ENCODE measurements at places on chromosomes 3 and 15.

DNA sequence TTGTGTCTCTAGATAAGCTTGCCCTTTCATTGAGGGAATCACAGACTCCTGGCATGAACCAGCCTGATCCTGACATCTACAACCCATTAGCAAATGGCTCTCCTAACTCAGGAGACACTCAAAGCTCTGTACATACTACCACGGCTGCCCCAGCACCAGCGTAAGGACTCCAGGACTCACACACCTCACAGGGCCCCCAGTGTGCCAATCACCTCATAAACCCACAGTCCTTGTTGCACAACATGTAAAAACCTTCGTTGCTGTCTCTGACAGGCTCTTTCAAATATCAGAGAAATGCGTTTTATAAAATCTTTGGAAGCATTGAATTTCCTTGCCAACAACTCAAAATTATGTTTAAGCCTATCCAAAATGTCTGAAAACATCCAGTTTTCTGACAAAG, 7.3 kb downstream of the FYCO1 start:
- no peak for DNase-seq

DNA sequence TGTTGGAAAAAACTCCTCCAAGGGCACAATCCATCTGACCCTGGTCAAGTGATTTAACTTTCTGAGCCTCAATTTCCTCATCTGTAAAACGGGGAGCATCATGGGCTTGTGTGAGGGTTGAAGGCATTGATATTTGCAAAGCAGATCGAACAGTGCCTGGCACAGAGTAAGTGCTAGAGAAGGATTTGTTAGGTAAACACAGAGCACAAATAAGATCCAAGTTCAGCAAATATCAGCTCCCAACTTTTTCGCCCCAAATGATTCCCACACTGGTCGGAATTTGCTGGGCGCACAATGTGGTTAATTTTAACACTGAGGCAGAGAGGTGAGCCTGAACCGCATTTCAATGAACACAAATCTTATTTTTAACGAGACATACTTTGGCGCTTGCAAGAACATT, 76.3 kb upstream of the ATP2B2 start:
- DNase-seq: no peak

DNA sequence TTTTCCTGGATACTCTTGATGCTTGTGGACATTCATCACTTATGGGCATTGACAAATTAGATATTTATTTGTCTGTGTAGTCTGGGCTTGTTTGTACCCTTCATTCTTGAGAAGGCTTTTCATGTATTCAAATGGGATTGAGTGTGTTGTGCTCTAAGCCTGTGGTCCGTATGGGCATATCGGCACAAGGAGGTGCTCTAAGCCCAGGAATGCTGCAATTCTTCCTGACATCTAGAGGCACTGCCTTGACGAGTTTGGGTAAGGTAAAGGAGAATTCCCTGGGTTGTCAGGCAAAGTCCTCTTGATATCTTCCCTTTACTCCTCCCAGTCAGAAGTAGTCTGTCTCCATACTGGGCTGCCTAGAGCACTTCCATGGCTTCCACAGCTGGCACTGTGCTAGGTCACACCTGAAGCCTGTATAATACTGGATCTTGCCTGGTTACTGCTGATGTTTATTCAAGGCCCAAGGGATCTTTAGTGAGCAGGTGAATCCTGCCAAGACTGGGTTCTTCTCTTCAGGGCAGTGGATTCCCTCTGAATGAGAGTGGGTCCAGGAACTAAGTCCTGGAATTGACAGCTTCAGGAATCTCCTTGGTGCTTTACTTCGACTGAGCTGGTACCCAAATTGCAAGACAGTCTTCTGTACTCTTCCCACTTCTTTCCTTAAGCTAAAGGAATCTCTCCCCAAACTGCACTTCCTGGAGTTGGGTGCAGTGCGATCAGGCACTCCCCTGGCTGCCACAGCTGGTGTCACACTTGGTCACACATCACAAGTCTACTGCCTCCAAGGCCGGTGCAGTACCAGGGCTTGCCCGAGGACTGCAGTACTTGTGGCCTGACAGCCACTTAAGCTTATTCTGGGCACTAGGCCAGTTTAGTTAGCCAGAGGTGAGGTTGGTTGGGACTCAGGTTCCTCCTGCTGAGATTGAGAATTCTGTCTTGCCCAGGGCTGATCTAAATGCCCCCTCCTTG, 46.0 kb downstream of the GALK2 start:
- no peak for DNase-seq

DNA sequence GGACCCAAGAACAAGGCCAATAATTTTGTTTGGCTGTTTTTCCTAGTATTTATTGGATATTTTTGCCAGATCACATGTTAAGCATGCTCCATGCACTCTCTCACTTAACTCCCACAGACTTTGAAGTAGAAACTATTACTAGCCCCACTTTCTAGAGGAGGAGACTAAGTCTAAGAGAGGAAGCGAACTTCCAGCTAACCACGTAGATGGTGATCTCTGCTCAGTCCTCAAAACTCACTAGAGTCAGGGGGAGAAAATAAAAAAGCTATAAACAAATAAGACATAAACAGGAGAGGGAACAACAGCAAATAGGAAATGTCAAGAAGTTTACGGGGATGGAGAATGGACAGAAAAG, 481.0 kb upstream of the PROK2 start:
- no peak for DNase-seq

- DNase-seq: no peak
Observed at GRCh38 chr15:100141311-100142001, 200.3 kb downstream of the ADAMTS17 start.

GRCh38 chr3:161388855-161389254, 17.5 kb upstream of the SPTSSB start:
- no peak for DNase-seq

- no peak for DNase-seq
Observed at GRCh38 chr3:125511420-125512118, 8.4 kb downstream of the SNX4 start.

- DNase-seq: peak; percentile 12
Observed at GRCh38 chr15:67405208-67406191, 115.4 kb upstream of the C15orf61 start.

- DNase-seq: no peak
Observed at GRCh38 chr15:25054329-25054728, 99.5 kb downstream of the SNRPN start.

GRCh38 chr3:161316006-161316689, 55.2 kb downstream of the SPTSSB start:
- DNase-seq: no peak

DNA sequence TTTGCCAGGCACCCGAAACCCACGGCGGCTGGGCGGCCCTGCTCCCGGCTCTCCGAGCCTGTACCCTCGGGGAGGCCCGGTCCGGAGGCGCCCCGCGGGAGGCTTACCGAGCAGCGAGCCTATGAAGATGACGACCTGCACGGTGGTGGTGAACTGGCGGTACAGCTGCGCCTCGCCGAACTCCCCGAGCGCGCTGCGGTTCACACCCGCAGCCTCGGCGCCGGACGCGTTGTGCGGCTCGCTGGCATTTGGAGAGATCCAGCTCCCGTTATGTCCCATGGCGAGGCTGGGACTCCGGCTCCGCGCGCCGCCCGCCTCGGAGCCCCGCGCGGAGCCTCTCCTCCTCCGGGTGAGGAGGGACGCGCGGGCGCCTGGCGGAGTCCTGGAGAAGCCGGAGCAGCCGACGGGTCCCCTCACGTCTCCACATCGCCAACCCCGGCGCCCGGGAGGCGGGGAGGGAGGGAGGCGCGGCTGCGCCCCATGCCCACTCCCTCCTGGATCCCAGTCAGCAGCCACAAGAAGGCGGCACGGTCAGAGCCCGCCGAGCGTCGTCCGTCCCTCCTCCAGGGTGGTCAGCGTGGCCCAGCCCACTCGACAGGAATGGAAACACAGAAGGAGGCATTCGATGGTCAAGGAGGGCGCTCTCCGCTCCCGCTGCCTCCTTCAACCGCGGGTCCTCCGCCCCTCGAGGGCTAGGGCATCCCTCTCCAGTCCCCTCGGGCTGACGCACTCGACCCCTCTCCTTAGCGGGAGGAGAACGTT, at the start of gene GPR176:
TSS of gene GPR176 (minus strand) at position 519 of the 762 bp plus-strand sequence. CDS start at position 279, 240 bp downstream.
- no peak for DNase-seq

GRCh38 chr3:27696906-27697305, 25.2 kb downstream of the EOMES start:
- DNase-seq: no peak

- DNase-seq: no peak
Observed at GRCh38 chr3:178749471-178749870, 213.2 kb downstream of the KCNMB2 start.

- no peak for DNase-seq
Observed at GRCh38 chr3:141308588-141309218, 59.6 kb upstream of the ZBTB38 start.

GRCh38 chr3:11634081-11634635, 9.6 kb downstream of the VGLL4 start:
- DNase-seq: no peak

DNA sequence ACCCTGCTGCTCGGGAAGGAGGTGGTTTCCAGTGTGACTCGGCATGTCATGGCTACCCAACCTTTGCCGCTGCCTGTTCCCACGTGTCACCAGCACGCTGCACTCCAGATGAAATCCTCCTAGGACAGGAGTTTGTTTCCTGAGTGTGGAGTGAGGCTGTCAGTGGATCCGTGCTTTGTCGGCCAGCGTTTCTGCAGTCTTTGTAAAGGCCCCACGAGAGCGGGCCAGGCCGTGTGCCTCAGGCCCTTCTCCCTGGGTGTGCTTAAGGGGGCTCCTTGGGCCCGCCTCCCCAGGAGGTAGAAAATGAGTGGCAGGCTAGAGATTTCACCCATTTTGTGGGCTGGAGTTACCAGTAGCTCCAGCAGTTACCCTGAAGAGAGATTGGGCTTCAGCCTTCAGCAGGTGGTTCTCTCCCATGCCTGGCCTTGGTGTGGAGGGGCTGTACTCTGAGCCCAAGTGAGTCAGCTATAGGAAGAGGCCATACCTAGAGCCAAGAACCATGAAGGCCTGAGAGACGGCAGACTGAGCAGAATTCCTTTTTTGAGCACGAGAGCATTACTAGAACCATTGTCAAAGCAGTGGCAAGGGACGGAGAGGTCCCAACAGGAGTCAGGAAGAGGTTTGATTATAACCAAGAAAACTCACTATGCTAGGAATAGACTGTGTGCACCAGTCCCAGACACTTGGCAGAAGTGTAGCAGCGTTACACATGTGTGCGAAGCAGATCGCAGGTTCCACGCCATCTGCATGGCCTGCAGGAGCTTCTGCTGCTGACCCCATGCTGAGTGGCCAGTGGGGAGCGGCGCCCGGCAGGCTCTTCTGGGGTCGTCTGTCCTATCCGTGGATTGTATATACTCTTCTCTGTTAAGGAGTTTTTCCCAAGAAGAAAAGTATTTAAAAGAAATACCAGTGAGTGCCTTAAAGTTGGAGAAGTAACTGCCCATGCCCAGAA, 14.5 kb downstream of the MAP6D1 start:
- DNase-seq: no peak
